T-helper 9 cell (primary cell): ENCODE measurements at places on chromosomes 16 and 17.

DNA sequence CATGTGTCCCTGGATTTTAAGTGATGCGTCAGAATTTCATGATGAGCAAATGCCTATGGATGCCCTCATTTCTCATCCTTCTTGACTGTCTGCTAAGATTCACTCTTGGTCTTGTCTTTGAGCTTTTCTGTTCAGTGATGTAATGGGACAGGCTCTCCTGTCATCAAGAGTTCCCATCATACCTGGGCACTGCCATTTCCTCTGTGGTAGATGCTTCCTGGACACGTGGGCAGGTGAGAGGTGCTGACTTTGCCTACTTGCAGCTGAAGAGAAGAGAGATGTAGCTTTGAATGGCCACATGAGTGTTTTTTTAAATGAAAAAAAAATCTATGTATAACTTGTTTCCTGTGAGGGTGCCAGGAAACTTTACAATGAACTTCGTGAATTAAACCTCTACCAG, 557.7 kb downstream of the MAF start:
- no peak for DNase-seq

DNA sequence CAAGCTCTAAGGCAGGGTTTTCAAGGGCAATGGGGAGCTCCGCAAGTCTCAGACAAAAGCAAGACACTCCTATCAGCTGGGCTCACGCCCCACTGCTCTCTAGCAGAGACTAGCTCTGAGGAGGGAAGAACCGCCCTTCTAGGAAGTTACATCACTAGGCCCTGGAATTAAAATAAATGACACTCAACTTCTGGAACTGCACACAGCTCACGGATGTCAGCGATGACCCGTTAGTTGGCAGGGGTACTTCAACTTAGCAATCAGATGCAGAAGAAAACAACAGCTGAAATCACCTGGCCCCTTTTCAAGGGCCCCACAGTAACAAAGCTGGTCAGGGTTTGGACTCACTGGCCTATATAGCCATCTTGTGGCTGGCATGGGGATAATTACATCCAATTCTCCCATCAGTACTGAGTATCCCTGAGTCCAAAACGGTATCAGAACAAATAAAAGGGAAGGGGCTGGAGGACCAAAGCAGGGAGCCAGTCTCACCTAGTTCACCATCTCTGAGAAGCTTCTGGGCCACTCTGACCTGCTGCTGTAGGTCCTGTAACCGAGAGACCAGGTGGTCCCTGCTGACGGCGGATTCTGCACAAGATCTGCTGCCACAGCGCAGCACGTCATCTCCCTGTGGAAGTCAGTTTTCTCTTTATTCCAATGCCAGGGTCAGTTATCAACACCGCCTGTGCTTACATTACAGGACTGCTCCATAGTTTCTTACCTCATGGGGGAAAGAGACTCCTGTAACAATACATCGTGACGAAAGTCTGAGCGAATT, 22.2 kb downstream of the SERPINF1 start:
- DNase-seq, result no peak

GRCh38 chr17:7177191-7177953, 1.8 kb downstream of the ASGR1 start:
- peak; percentile 60 for DNase-seq

DNA sequence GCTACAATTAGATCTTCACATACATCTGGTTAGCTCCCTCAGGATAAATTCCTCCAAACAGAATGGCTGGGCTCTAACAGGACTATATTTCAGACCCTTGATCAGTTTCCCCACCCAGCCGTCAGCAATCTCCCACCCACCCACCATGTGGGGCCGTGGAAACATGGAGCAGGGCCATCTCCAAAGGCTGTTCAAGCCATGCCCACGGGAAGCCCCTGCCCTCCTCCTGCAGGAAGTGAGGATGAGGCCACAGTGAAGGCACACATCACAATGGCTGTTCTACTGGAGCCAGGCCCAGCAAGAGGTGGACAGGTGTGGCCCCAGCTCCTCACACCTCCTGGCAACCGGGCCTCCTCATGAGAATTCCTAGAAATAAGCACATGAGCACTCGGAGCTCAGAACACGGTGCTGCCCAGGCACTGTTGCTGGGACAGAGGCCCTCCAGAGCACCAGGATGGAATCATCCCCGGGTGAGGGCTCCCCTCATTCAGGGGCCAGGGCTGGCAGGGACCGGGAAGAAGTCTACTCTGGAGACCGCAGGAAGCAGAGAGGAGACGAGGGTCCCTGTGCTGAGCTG, at the start of gene LITAFD:
Gene LITAFD, plus strand, starts transcription at position 311 of the 577 bp plus-strand sequence. CDS start 2,005 bp downstream, outside the sequence.
- no peak for DNase-seq

- no peak for DNase-seq
These were observed 12.8 kb downstream of the DNAH9 start for GRCh38 chr17:11610999-11611566.

DNA sequence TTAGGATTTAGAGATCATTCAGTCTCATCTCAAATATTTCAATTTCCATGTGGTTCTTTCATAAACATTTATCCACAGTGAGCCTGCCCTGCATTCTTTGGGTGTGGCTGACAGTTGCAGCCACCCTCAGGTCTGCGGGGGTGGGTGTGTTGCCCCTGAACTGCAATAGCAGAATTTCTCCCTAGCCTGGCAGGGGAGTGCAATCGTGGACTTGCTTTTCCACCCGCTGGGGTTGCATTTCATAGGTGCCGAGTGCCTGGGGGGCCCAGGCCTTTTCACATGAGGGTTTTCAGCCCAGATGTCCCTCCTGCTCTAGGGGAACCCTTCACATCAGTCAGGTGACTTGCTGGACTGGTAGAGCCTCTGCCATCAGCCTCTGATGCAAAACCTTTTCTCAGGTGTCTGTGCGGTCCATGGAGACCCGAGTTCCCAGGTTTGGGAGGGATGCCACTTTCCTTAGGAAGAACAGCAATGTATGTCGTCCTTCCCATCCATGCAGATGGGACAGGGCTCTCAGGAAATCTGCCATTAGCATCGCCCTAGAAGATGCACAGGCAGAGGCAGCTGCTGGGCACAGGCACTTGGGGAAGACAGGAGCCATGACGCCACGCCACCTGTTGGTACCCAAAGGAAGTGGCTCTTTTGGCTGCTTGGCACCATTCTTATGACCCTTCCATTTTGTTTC, 2.4 kb upstream of the USP36 start:
- peak; percentile 55 for DNase-seq

DNA sequence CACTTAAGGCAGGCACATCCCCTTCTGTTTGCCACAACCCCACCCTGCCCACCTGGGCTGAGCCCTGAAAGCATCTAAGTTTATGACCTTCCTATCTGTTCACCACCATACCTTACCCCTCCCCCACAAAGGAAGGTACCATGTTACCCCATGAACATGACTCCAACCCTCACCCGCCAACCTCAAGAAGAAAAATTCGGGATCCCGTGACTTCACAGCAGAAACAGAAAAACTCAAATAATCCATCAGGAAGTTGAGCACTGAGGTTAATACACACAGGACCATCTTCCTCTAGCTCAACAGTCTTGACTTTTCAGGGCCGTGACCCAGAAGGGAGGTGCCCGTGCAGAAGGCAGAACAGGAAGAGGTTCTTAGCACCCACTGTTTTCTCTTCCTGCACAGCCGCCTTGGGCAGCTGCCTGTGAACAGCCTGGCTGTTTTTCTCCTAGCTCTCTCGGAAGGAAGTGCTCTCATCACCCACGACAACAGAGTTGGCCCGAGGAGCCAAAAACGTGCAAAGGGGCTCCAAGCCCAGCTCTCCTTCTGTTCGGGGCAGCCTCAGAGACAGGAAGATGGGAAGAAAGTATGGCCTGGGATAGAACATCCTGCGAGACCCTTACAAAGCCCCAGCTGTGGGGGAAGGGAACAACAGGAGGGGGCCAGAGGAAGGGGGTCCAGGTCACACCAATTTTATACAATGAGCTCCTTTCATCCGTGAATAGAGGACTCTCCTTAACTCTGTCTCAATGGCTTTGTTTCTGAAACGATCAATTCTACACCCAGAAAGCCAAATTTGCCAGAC, 101.1 kb downstream of the XYLT1 start:
- DNase-seq, result peak; percentile 63

- no peak for DNase-seq
These were observed 14.2 kb downstream of the SAP30BP start for GRCh38 chr17:75681289-75681688.

- peak; percentile 69 for DNase-seq
These were observed 24.0 kb downstream of the CCR7 start for GRCh38 chr17:40541060-40541872.

DNA sequence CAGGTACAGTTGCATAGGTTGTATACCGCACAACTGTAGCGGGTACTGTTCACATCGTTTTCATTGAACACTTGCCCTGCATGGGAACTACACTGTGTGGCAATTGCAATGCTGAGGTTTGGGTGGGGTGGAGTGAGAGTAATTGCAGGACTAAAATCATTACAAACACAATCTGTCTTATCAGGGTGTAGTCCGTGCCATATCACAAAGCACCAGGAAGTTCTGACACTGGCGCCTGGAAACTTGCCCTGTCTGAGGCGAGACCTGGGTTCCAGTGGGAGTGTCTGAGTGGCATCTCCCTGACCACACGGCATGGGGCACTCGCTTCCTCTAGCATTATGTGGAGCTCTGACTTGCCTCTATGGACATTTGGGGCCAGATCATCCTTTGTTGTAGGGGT, 153.4 kb downstream of the RGS9 start:
- no peak for DNase-seq

DNA sequence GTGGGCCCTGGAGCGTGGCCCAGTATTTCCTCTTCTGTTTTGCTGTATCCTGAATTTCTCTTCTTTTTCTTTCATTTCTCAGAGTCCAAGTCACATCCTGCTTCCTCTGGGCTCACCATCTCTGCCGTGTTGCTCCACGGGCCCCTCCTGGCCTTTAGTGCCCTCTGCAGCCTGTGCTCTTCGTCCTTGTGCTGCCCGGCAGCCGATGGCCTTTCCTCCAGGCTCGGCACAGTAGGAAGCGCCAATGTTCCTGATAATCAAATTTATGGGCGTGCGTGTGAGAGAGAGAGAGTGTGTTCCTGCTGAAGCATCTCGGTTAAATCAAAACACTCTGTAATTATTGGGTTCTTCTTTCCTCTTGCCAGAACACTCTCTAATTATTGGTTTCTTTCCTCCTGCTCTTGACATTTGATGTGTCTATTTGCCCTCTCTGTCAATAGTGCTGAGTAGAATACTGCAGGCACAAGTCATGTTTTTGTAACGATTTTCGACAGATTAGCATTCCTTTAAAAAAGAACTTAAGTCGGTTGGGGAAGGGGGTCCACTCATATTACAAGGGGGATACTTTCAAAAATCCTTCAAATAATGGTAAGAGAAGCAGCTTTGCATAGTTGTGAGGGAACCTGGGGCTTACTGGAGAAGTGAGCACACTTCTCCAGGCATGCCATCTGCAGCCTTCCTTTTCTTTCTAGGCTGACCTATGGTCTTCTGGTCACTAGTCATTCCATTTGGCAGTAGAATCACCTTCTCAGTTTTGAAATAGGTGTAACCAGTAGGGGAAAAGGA, 126.6 kb downstream of the RPTOR start:
- DNase-seq, result no peak
